ENCODE measurements at places on chromosomes 11 and 22.
A peak's percentile ranks its signal among the peaks of the same experiment; 100 is the strongest.

DNA sequence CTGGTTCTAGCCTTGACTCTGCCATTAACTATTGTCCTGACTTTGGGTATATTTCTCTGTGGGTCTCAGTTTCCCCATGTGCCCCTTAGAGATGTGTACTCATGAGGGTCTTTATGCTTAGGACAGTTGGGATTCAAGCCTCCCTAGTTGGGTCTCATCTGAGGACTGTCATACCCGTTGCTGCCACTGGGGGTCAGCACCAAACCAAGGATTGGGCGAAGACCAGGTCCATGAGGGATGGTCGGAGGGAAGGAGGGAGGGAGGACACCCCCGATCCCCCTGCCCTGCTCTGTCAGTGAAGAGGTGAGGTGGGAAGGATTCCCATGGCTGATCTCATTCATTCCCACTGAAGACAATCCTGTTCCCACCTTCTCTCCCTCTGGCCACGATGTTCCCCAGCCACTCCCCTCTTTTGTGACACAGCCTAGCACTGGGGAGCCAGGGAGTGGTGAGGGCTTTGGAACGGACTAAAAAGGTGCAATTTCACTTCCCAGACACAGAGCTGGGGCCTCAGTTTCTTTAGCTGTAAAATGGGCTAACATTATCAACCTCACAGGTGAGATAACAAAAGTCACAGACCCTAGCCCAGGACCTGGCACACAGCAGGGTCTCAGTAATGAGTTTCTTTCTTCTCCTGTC lies 12.4 kb upstream of the KLHL35 start:
- no peak overlapping the region for H3K27ac ChIP-seq
- H3K4me3 ChIP-seq: no peak overlapping the region
- DNase-seq: peak; percentile 64
- peaks cover 5% of the 10 kb centered on the region for H3K4me1 ChIP-seq
- H3K27me3 ChIP-seq: no peaks in the 10 kb centered on the region
- peaks cover 2% of the 10 kb centered on the region for H3K36me3 ChIP-seq

DNA sequence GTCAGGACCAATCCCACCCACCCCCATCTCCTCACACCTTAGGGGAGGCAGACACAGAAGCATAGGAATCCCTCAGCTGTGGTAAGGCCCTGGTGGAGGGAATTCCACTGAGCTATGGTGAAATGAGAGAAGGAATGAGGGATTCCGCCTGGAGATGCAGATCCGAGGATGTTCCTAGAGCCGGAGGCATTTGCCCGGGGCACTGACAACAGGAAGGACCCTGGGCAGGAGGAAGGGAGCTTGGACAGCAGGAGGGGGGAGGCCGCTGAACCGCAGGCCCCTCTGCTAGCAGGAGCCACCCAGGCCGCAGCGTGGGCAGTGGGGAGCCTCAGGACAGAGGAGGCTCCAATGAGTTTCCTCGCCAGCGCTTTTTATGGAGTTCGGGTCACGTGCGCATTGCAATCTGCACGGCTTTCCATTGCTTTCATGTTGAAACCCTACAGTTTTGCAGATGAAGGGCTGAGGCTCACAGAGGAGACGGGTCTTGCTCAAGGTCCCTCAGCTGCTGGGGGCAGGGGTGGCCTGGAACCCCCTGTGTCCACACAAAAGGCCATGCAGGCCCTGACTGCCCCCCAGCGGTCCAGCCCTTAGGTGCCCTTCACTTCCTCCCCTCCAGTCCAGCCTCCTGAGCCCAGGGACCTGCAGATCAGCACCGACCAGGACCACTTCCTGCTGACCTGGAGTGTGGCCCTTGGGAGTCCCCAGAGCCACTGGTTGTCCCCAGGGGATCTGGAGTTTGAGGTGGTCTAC lies 15.5 kb downstream of the CSF2RB start:
- H3K27me3 ChIP-seq: peaks cover 73% of the 10 kb centered on the region
- peaks cover 4% of the 10 kb centered on the region for H3K36me3 ChIP-seq
- no peaks in the 10 kb centered on the region for H3K4me1 ChIP-seq
- no peak overlapping the region for H3K27ac ChIP-seq

DNA sequence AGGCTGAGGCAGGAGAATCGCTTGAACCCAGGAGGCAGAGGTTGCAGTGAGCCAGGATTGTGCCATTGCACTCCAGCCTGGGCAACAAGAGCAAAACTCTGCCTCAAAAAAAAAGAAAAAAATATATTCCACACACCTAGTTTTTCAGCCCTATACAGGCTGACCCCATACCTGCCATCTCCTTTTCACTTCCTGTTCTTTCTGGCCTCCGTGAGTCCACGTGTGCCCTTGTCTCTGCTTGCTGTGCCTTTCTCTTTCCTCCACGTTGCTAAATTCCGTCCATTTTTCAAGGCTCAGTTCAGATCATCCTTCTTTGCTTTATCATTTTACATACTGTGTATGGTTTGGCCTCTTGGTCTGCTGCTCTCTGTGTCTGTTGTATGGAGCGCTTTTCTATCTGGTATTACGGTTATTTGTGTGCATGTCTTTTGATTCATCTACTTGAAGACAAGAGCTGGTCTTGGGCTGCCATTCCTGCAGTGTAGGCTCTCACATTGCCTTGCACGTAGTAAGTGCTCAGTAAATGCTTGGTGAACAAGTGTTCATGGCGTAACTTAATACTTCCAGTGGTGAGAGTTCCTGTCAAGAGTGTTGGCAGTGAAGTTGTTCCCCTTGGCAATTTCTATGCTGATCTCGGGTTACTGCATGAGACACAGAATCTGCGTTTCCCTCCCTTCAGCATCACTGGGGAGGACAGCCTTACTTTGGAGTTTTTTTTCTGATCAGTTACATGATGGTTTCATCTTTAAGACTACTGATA lies 57.5 kb downstream of the PTPRJ start:
- no peak for DNase-seq
- H3K4me1 ChIP-seq: peaks cover 66% of the 10 kb centered on the region
- peaks cover 16% of the 10 kb centered on the region for H3K36me3 ChIP-seq
- no peak overlapping the region for H3K4me3 ChIP-seq
- no peaks in the 10 kb centered on the region for H3K27me3 ChIP-seq

DNA sequence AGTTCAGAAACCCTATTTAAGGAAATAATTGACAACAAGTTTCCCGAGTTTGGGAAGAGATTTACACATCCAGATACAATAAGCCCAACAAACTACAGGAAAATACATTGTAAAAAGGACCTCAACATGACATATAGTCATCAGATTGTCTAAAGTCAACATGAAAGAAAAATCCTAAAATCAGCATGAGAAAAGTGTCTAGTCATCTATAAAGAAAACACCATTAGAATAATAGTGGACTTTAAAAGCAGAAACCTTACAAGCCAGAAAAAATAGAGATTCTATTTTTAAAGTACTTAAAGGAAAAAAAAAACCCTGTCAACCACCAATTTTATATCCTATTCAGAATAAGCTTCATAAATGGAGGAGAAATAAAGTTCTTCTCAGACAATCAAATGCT lies 1.4 kb upstream of the OR5B2 start:
- peaks cover 55% of the 10 kb centered on the region for H3K27me3 ChIP-seq
- H3K27ac ChIP-seq: no peak overlapping the region
- no peak for DNase-seq
- H3K4me3 ChIP-seq: no peak overlapping the region
- H3K4me1 ChIP-seq: no peaks in the 10 kb centered on the region
- H3K36me3 ChIP-seq: no peaks in the 10 kb centered on the region

DNA sequence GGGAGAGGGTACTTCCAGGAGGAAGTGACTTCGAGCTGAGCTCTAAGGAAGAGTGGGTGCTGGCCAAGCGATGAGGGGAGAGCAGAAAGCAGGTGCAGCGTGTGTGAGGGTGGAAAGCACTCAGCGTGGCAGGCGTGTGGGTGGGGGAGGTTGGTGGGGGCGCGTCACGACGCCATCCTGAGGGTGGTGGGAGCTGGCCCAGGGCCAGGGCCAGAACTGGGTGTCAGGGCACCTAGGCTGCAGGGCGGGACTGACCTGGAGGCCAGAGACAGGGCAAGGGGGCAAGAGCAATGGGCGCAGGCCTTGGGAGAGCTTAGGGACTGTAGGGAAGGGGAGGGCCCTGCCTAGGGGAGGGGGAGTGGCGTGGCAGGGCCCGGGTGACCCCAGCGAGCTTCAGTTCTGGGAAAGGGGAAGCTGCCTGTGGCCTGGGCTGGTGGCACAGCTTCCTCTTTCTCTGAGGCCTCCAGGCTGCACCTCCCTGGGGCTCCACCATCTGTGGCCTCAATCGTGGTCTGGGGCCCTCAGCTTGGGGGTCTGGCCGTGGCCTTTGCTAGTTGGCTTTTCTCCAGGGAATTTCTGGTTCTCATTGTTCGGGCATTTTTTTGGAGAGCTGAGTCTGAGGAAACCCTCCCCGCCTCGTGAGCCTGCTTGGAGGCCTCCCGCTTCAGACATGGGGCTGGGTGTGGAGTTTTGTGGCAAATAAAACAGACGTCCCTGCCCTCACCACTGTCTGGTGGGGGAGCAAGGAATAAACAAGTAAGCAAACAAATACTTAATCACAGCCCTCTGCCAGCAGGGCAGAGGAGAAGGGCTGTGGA lies 8.9 kb downstream of the RELT start:
- no peak overlapping the region for H3K4me3 ChIP-seq
- H3K27me3 ChIP-seq: no peaks in the 10 kb centered on the region
- DNase-seq: no peak
- H3K27ac ChIP-seq: peak overlapping the region; percentile 68

- H3K27me3 ChIP-seq: no peaks in the 10 kb centered on the region
- H3K4me3 ChIP-seq: peak overlapping the region; percentile 84
- H3K36me3 ChIP-seq: peaks cover 25% of the 10 kb centered on the region
- H3K4me1 ChIP-seq: peaks cover 40% of the 10 kb centered on the region
- DNase-seq: no peak
- H3K27ac ChIP-seq: no peak overlapping the region
Measured at GRCh38 chr11:57322256-57323166, 2.2 kb downstream of the TNKS1BP1 start.

- peaks cover 11% of the 10 kb centered on the region for H3K27me3 ChIP-seq
- H3K4me3 ChIP-seq: no peak overlapping the region
- no peak overlapping the region for H3K27ac ChIP-seq
- H3K4me1 ChIP-seq: peaks cover 21% of the 10 kb centered on the region
Measured at GRCh38 chr11:119373921-119374631, 7.4 kb downstream of the USP2 start.

DNA sequence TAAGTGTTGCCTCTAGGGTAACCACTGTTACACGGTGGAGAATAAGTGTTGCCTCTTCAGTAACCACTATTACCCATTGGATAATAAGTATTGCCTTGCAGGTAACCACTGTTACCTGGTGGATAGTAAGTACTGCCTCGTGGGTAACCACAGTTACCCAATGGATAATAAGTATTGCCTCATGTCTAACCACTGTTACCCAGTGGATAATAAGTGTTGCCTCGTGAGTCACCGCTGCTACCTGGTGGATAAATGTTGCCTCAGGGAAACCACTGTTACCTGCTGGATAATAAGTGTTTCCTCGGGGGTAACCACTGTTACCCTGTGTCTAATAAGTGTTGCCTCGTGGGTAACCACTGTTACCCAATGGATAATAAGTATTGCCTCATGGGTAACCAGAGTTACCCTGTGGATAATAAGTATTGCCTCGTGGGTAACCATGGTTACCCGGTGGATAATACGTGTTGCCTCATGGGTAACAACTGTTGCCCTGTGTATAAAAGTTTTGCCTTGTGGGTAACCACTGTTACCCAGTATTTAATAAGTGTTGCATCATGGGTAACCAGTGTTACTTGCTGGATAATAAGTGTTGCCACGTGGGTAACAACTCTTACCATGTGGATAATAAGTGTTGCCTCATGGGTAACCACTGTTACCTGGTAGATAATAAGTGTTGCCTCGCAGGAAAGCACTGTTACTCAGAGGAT lies 12.3 kb upstream of the NXPE4 start:
- no peak overlapping the region for H3K27ac ChIP-seq
- no peak overlapping the region for H3K4me3 ChIP-seq
- no peaks in the 10 kb centered on the region for H3K27me3 ChIP-seq

GRCh38 chr11:62892077-62892922 lies 11.6 kb downstream of the SLC3A2 start:
- no peak for DNase-seq
- peaks cover 17% of the 10 kb centered on the region for H3K36me3 ChIP-seq
- H3K27me3 ChIP-seq: peaks cover 14% of the 10 kb centered on the region
- no peaks in the 10 kb centered on the region for H3K4me1 ChIP-seq

DNA sequence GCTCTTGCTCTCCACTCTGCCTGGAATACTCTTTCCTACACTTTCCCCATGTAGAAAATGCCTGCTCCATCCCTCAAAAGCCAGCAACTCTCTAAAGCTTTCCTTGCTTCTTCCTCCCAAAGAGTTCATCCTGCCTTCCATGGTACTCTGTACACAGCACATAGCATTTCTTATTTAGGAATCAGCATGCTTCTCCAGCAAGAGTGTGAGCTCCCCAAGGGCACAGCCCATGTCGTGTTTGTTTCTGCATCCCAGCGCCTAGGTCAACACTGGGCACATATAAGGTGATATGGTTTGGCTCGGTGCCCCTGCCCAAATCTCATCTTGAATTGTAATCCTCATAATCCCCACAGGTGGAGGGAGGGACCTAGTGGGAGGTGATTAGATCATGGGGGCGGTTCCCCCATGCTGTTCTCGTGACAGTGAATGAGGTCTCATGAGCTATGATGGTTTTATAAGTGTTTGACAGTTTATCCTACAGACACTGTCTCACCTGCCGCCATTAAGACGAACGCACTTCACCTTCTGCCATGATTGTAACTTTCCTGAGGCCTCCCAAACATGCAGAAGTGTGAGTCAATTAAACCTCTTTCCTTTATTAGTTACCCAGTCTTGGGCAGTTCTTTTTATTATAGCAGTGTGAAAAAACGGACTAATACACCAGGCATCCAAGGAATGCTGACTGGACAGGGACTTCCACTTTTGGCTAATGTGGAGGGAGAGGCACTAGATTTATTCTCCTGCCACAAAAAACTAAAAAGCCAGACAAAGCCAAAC lies 8.2 kb downstream of the VPS37C start:
- H3K27me3 ChIP-seq: no peaks in the 10 kb centered on the region
- no peak overlapping the region for H3K4me3 ChIP-seq
- peaks cover 16% of the 10 kb centered on the region for H3K4me1 ChIP-seq
- H3K27ac ChIP-seq: no peak overlapping the region
- H3K36me3 ChIP-seq: peaks cover 4% of the 10 kb centered on the region

- no peaks in the 10 kb centered on the region for H3K27me3 ChIP-seq
- no peaks in the 10 kb centered on the region for H3K36me3 ChIP-seq
- H3K27ac ChIP-seq: no peak overlapping the region
- H3K4me1 ChIP-seq: no peaks in the 10 kb centered on the region
- no peak for DNase-seq
Measured at GRCh38 chr11:28615542-28615941, 507.4 kb downstream of the METTL15 start.

GRCh38 chr11:45896422-45896984 lies 10.6 kb downstream of the FREY1 start:
- DNase-seq: no peak
- no peak overlapping the region for H3K4me3 ChIP-seq
- H3K27me3 ChIP-seq: peaks cover 41% of the 10 kb centered on the region

- H3K27me3 ChIP-seq: no peaks in the 10 kb centered on the region
- no peak overlapping the region for H3K27ac ChIP-seq
- no peak for DNase-seq
- no peak overlapping the region for H3K4me3 ChIP-seq
- peaks cover 2% of the 10 kb centered on the region for H3K36me3 ChIP-seq
Measured at GRCh38 chr11:82864268-82864667, 36.0 kb downstream of the PRCP start.
